ENCODE measurements at places on chromosomes 16 and 17. TPM values are rescaled to one million over a fixed set of nuclear protein-coding genes. Genes with fewer than 3 reads are reported as not detected.

DNA sequence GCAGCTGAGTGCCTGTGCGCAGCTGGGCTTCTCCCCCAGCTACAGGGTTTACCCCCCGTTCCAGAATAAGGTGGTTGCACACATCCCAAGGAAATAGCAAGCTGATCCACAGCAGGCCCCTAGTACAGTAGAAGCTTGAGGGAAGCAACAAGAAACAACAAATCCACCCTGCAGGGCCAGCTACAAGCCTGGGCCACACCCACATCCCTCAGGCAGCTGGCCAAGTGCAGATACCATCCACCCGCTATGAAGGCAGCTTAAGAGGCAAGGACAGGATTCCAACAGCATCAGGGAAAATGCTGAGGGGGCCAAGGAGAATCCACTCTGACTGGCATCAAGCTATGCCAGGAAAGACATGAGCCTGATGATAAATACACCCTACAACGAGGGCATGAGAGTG, 66.9 kb upstream of the RCVRN start:
- H3K36me3 ChIP-seq: no peaks in the 10 kb centered on the region
- H3K4me1 ChIP-seq: no peaks in the 10 kb centered on the region
- H3K27me3 ChIP-seq: no peaks in the 10 kb centered on the region
- H3K4me3 ChIP-seq: no peak overlapping the region
- no peak overlapping the region for H3K27ac ChIP-seq
- DNase-seq: no peak

SCO1 gene
- total RNA-seq: 28.0 TPM

DNA sequence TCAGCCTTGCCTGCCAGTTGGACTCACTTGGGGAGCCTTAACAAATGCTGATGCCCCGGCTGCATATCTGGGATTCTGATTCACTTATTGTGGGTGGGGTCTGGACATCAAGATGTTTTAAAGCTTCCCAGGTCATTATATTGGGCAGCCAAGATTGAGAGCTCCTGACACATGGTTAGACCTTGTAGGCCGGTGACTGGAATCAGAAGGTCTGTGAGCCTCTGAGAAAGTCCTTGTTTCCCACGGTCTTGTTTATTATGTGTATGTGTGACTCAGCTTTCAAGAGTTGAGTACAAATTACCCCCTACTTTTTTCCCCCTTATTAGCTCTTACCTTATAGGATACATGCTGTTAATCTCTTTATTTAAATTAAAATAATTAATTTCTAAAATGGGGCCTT, 103.5 kb downstream of the ABCC1 start:
- H3K27me3 ChIP-seq: no peaks in the 10 kb centered on the region
- no peak overlapping the region for H3K4me3 ChIP-seq
- no peak overlapping the region for H3K27ac ChIP-seq
- H3K36me3 ChIP-seq: peaks cover 16% of the 10 kb centered on the region

DNA sequence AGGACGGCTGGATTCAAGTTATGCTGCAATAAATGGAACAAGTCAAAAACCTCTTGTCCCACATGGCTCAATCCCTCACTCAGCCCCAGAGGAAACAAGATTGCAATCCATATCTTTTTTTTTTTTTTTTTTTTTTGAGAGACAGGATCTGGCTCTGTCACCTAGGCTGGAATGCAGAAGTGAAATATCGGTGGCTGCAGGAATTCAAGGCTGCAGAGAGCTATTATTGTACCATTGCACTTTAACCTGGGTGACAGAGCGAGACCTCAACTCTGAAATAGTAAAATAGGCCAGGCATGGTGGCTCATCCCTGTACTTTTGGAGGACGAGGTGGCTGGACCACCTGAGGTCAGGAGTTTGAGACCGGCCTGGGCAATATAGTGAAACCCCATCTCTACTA, 2.7 kb upstream of the PDE6G start:
- peaks cover 8% of the 10 kb centered on the region for H3K4me1 ChIP-seq
- H3K36me3 ChIP-seq: no peaks in the 10 kb centered on the region
- H3K27me3 ChIP-seq: no peaks in the 10 kb centered on the region
- H3K4me3 ChIP-seq: no peak overlapping the region
- H3K27ac ChIP-seq: no peak overlapping the region
- no peak for DNase-seq

- peak; percentile 73 for DNase-seq
- H3K4me1 ChIP-seq: peaks cover 7% of the 10 kb centered on the region
- H3K27ac ChIP-seq: peak within 1 kb of the TSS; percentile 94
Measured at GRCh38 chr16:27268376-27269299, at the start of gene NSMCE1. Gene NSMCE1 (minus strand): TSS chr16:27268772. CDS start chr16:27257570, 11,202 bp downstream.

DNA sequence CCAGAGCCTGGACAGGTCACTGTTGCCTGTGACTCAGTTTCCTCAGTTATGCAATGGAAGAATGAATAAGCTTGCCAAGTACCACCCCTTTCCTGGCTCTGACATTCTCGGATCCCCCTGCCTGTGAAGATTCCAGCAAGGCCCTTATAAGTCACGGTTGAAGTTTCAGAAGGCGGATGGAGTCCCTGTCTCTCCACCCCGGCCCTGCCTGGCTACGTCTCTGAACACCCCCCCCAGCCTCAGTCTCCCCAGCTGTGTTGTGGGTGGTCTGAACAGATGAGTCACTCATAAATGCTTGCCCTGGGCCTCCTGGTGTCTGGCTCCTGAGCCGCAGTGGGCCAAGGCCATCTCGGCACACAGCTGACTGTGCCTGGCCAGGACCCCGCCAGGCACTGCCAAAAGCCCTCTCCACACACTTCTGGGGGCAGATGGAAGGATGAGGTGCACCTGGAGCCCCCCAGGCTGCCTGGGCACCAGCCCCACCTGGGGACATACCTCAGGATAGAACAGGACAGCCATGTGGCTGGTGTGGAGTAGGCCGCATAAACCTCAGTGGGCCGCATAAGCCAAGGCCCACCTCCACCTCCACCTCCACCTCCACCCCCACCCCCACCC, 15.4 kb downstream of the VASN start:
- H3K27me3 ChIP-seq: no peaks in the 10 kb centered on the region
- DNase-seq: no peak
- peaks cover 28% of the 10 kb centered on the region for H3K4me1 ChIP-seq
- no peaks in the 10 kb centered on the region for H3K36me3 ChIP-seq
- no peak overlapping the region for H3K4me3 ChIP-seq

DNA sequence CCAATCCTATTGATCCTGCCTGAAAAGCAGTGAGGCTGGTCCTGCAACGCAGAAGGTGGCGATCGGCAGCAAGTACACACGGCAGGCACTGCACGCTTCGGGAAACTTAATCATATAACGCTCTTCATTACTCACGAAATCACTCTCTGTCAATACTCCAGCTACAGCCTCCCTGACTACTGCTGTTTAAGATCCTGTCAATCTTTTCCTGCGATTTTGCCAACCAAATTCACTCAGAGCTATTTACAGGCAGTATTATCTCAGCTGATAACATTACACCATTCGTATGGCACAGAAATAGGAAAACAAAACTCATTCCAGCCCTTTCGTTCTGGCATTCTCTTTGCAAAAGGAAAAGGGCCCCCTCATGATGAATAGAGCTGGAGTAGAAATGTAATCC, 262.4 kb upstream of the CDH8 start:
- H3K27ac ChIP-seq: no peak overlapping the region
- no peak overlapping the region for H3K4me3 ChIP-seq
- no peaks in the 10 kb centered on the region for H3K27me3 ChIP-seq
- no peak for DNase-seq
- H3K4me1 ChIP-seq: no peaks in the 10 kb centered on the region

DNA sequence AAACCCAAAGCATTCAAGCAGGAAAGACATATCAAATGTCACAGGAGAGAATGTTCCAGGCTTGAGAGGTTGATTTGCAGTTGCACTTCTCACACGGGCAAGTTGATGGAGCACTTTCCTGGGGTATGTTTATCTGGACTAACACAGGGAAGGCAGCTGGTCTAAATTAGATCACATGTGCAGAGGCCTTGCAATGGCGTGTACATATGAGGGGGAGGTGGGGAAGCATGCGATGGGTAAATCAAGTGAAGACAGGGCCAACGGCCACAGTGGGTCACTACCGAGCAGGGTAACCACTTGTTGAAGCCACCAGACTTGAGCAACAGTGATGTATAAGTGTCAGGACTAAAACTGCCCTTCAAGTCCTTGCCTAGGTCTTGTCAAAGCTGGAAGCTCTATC, 156.6 kb upstream of the MAF start:
- DNase-seq: no peak
- no peak overlapping the region for H3K27ac ChIP-seq
- no peaks in the 10 kb centered on the region for H3K27me3 ChIP-seq
- no peaks in the 10 kb centered on the region for H3K4me1 ChIP-seq
- no peaks in the 10 kb centered on the region for H3K36me3 ChIP-seq

- DNase-seq: peak; percentile 24
- no peak overlapping the region for H3K27ac ChIP-seq
- 0 out of 2 replicates have a peak overlapping the region, but pooled peaks have one; percentile 11 for H3K4me3 ChIP-seq
- no peaks in the 10 kb centered on the region for H3K4me1 ChIP-seq
- no peaks in the 10 kb centered on the region for H3K27me3 ChIP-seq
Measured at GRCh38 chr16:87278191-87279093, 38.8 kb downstream of the C16orf95 start.

GRCh38 chr16:12356632-12357340, 380.3 kb downstream of the SNX29 start:
- H3K4me1 ChIP-seq: no peaks in the 10 kb centered on the region
- H3K27ac ChIP-seq: no peak overlapping the region
- H3K36me3 ChIP-seq: no peaks in the 10 kb centered on the region
- no peaks in the 10 kb centered on the region for H3K27me3 ChIP-seq
- DNase-seq: no peak

- no peak overlapping the region for H3K27ac ChIP-seq
- no peak for DNase-seq
- peaks cover 11% of the 10 kb centered on the region for H3K27me3 ChIP-seq
Measured at GRCh38 chr16:79605999-79606398, 5.5 kb upstream of the MAF start.

GUCY2D gene
- not detected for total RNA-seq

GRCh38 chr17:3549610-3550162, 7.9 kb downstream of the TRPV3 start:
- no peaks in the 10 kb centered on the region for H3K27me3 ChIP-seq
- no peak overlapping the region for H3K27ac ChIP-seq
- DNase-seq: no peak
- no peaks in the 10 kb centered on the region for H3K4me1 ChIP-seq
- H3K4me3 ChIP-seq: no peak overlapping the region

DNA sequence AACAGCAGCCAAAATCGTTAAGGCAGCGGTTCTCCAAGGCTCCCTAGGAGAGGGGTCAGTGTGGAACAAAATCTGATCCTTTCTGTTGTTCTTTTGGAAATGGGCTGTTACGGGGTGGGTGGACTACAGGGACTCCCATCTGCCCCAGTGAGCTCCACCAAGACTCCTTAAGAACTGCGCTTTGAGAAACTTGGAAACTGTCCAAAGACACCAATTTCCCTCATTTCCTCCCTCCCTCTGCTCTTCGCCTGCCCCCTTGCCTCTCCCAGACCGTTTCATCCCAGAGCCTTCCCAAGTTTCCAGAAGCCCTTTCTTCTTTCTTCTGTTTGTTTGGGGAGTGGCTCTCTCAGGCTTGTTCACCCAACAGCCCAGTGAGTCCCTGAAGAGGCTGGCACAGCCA, 205.4 kb downstream of the COPRS start:
- DNase-seq: no peak
- H3K4me1 ChIP-seq: no peaks in the 10 kb centered on the region
- no peak overlapping the region for H3K4me3 ChIP-seq
- H3K27me3 ChIP-seq: no peaks in the 10 kb centered on the region
- H3K27ac ChIP-seq: no peak overlapping the region

NPIPA3 gene
- 3.7 TPM for total RNA-seq

DPEP3 gene
- total RNA-seq: not detected

GRCh38 chr17:80422276-80422675, 7.3 kb downstream of the ENDOV start:
- no peak for DNase-seq
- H3K27me3 ChIP-seq: no peaks in the 10 kb centered on the region
- no peak overlapping the region for H3K27ac ChIP-seq
- no peaks in the 10 kb centered on the region for H3K4me1 ChIP-seq
- H3K4me3 ChIP-seq: no peak overlapping the region

NME2 gene
- total RNA-seq: 1,280 TPM

SEZ6 gene
- not detected for total RNA-seq

DNA sequence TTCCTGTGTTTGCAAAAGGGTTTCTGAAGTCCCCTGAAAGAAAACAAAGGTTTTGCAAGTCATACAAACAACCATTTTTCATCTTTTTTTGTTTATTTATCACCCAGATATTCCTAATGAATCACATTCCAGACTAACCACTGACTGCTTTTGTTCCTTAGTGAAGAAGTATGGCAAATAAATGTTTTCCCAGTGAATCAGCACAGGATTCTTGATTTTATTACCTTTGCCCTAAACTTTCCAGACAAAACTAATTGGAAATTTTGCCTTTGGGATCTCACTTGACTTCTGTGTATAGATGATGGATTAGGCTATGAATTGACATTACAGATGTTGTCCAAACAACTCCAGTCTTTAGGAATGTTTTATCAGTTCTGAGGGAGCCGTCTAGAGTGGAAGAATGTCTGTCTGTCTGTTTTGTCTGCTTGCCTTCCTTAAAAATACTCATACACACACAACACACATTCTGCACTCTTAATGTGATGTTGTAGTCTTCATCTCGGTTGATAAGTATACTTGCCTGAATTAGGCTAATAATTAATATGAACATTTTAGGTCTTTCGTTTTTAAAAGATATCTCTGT, 48.9 kb downstream of the VMP1 start:
- peak overlapping the region; percentile 100 for H3K27ac ChIP-seq
- peaks cover 10% of the 10 kb centered on the region for H3K36me3 ChIP-seq
- H3K4me1 ChIP-seq: peaks cover 61% of the 10 kb centered on the region
- no peak overlapping the region for H3K4me3 ChIP-seq

- H3K27me3 ChIP-seq: no peaks in the 10 kb centered on the region
- H3K4me3 ChIP-seq: no peak overlapping the region
- no peak overlapping the region for H3K27ac ChIP-seq
- DNase-seq: no peak
Measured at GRCh38 chr16:49000594-49000993, 281.0 kb downstream of the CBLN1 start.

DNA sequence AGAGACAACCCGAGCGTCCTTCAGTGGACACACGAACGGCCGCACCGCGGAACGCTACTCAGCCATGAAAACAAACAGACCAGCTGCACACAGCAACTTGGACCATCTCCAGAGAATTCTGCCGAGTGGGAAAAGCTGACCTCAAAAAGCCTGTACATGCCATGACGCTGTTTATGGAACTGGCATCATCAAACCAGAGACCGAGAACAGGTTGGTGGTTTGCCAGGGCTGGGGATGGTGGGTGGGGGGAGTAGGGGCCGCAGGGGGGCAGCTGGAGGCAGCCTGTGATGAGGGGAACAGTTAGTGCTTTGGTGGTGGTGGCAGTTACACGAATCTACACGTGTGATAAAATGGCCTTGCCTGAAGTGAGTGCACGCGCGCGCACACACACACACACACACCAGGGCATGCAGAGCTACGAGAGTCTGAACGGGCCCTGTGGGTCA, 169.8 kb downstream of the LAT start:
- DNase-seq: no peak
- no peaks in the 10 kb centered on the region for H3K36me3 ChIP-seq
- H3K27me3 ChIP-seq: no peaks in the 10 kb centered on the region
- H3K4me3 ChIP-seq: no peak overlapping the region
- no peak overlapping the region for H3K27ac ChIP-seq
- H3K4me1 ChIP-seq: peaks cover 7% of the 10 kb centered on the region

- no peaks in the 10 kb centered on the region for H3K27me3 ChIP-seq
- no peak for DNase-seq
- H3K36me3 ChIP-seq: no peaks in the 10 kb centered on the region
- H3K4me3 ChIP-seq: no peak overlapping the region
Measured at GRCh38 chr16:86354641-86355513, 155.4 kb upstream of the FOXF1 start.
